ENCODE measurements at places on chromosomes 11 and 22. TPM values are rescaled to one million over a fixed set of nuclear protein-coding genes. Genes with fewer than 3 reads are reported as not detected.

DNA sequence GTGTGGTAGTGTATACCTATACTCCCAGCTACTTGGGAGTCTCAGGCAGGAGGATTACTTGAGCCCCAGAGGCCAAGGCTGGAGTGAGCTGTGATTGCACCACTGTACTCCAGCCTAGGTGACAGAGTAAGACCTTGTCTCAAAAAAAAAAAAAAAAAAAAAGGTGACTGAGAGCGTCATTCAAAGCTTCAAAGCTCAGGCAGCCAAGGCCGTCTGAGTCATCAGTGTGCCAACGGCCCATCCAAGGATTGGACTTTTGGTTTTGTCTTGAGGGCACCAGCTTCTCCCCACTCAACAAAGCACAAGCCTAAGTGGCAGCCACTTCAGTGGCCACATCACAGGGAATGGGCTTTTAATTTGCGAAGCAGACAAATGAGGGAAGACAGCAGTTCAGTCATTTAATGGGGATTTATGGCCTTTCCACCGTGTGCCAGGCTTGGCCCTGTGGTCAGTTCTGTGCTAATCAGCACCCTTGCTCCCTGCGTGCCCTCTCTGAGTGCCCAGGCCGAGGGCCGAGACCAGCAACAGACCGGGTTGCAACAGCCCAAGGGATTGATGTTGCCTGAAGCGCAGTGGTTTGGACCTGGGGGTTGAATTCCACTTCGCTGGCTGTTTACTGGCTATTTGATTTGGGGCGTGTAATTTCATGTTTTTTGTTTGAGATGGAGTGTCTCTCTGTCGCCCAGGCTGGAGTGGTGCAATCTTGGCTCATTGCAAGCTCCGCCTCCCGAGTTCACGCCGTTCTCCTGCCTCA is 30.2 kb upstream of the CRYBB3 start:
- peak; percentile 40 for DNase-seq

Gene LTBP3
- 9.6 TPM for polyA plus RNA-seq

Gene TEX54
- polyA plus RNA-seq = not detected

Gene PTDSS2
- polyA plus RNA-seq = 4.8 TPM

DNA sequence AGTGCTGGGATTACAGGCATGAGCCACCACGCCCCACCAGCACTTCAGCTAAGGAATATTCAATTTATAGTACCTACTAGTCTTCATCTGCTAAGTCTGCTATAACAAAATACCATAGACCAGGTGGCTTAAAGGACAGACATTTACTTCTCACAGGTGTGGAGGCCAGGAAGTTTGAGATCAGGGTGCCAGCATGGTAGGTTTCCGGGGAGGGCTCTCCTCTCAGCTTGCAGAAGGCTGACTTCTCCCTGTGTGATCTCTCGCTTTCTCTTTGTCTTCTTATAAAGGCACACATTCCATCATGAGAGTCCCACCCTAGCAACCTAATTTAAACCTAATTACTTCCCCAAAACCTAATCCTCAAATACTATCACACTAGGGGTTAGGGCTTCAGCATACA is 433.0 kb downstream of the INSC start:
- no peak for DNase-seq

Gene CD6
- 0.23 TPM for polyA plus RNA-seq

- DNase-seq = no peak
Measured at GRCh38 chr22:46259374-46259773, 3.8 kb downstream of the PKDREJ start.

Gene MIAT
- under 0.01 TPM for polyA plus RNA-seq

Gene TNNI2
- 2.4 TPM for polyA plus RNA-seq

GRCh38 chr11:35927682-35928081 is 16.2 kb upstream of the LDLRAD3 start:
- DNase-seq = peak; percentile 87

All from sigmoid colon (tissue), 7 donors.